A549 treated with Hydrocortisone at 1 μM for 4 hours (cell line): ENCODE measurements at places on chromosomes 16 and 17. TPM values are rescaled to one million over a fixed set of nuclear protein-coding genes. Genes with fewer than 3 reads are reported as not detected.

The RPH3AL gene
- total RNA-seq = 26.5 to 37.9 TPM (median 36.3 TPM) in 5 replicates

The MRPL38 gene
- total RNA-seq = 90.5 to 127 TPM (median 118 TPM) in 5 replicates

The C16orf86 gene
- total RNA-seq = 0.05 to 0.13 TPM in 2 of 5 replicates, not detected in the others

The CLEC3A gene
- total RNA-seq = not detected in 5 replicates

The CD300LB gene
- 0.03 to 0.07 TPM (median 0.06 TPM) in 4 of 5 replicates, not detected in the other for total RNA-seq

The ADAMTS18 gene
- 0.01 to 0.02 TPM (median 0.02 TPM) in 3 of 5 replicates, not detected in the others for total RNA-seq

The NUP88 gene
- total RNA-seq = 67.4 to 108 TPM (median 80.6 TPM) in 5 replicates

The KRTAP1-5 gene
- not detected in 5 replicates for total RNA-seq

The TEKT1 gene
- total RNA-seq = 0.03 to 0.27 TPM (median 0.16 TPM) in 5 replicates

The ASGR2 gene
- 0.12 to 0.16 TPM in 2 of 5 replicates, not detected in the others for total RNA-seq

The UTP4 gene
- 80.1 to 87.1 TPM (median 82.7 TPM) in 5 replicates for total RNA-seq

The ARHGAP44 gene
- total RNA-seq = 2.4 to 2.7 TPM (median 2.4 TPM) in 5 replicates

The CACNB1 gene
- 4.8 to 6.3 TPM (median 5.3 TPM) in 5 replicates for total RNA-seq

The PLCD3 gene
- 150 to 181 TPM (median 175 TPM) in 5 replicates for total RNA-seq

The NAGS gene
- 0.82 to 1.5 TPM (median 1.2 TPM) in 5 replicates for total RNA-seq

The CLDN7 gene
- total RNA-seq = 2.2 to 3.7 TPM (median 2.6 TPM) in 5 replicates

The CCL14 gene
- not detected in 5 replicates for total RNA-seq

The HSF4 gene
- total RNA-seq = 13.1 to 17.8 TPM (median 14.8 TPM) in 5 replicates

The MSI2 gene
- 41.2 to 53.9 TPM (median 51.0 TPM) in 5 replicates for total RNA-seq

The C17orf107 gene
- 0.17 to 0.31 TPM (median 0.25 TPM) in 5 replicates for total RNA-seq

The PDXDC1 gene
- total RNA-seq = 59.9 to 77.5 TPM (median 66.7 TPM) in 5 replicates

The PMM2 gene
- 90.0 to 110 TPM (median 94.2 TPM) in 5 replicates for total RNA-seq

The CACNG3 gene
- total RNA-seq = not detected in 5 replicates

The DERL2 gene
- total RNA-seq = 86.8 to 116 TPM (median 112 TPM) in 5 replicates

The TP53TG3D gene
- 0.99 to 1.6 TPM (median 1.3 TPM) in 5 replicates for total RNA-seq

The ABI3 gene
- 0.12 TPM in 1 of 5 replicates, not detected in the others for total RNA-seq

The GRB7 gene
- total RNA-seq = 3.1 to 5.2 TPM (median 3.9 TPM) in 5 replicates

The CTU2 gene
- 27.6 to 32.5 TPM (median 32.0 TPM) in 5 replicates for total RNA-seq

The AHSP gene
- not detected in 5 replicates for total RNA-seq

The OTOP3 gene
- total RNA-seq = not detected in 5 replicates

The LDHD gene
- total RNA-seq = 0.59 to 0.87 TPM (median 0.84 TPM) in 5 replicates

The CHST5 gene
- 0.16 to 0.35 TPM (median 0.29 TPM) in 3 of 5 replicates, not detected in the others for total RNA-seq

The CDRT15 gene
- total RNA-seq = not detected in 5 replicates

The TEKT5 gene
- total RNA-seq = 0.08 to 0.17 TPM (median 0.16 TPM) in 3 of 5 replicates, not detected in the others
